ENCODE measurements at places on chromosomes 7 and 10.

DNA sequence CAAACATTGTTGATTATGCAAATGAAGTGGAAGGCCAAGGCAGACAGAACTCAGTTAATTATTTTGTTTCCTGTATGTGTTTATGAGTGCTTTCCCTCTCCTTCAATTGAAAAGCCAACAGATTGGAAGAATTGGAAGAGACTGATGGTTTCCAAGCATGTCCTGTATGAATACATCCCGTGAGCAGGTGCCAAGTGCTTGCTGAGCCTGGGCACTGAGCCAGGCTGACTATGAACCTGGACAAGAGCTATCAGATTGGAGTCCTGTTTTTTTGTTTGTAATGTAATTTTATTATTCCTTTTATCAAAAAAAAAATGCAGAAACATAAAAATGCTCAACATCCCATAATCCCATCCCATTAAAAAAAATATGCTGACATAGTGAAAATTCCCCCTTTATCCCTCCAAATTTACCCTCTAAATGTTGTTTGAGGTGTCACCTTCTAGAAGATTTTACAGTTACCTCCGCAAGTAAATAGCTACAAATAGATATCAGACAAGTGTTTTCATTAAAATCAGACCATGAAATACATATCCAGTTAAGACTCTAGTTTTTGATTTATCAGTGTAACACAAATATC is 449.5 kb downstream of the GRID1 start:
- DNase-seq: no peak

- no peak for DNase-seq
Observed at GRCh38 chr7:98206451-98207330, 4.5 kb upstream of the BHLHA15 start.

GRCh38 chr7:28835800-28836199 is 122.3 kb downstream of the TRIL start:
- DNase-seq: no peak

- peak; percentile 50 for DNase-seq
Observed at GRCh38 chr7:121873289-121874194, 581 bp downstream of the PTPRZ1 start.

DNA sequence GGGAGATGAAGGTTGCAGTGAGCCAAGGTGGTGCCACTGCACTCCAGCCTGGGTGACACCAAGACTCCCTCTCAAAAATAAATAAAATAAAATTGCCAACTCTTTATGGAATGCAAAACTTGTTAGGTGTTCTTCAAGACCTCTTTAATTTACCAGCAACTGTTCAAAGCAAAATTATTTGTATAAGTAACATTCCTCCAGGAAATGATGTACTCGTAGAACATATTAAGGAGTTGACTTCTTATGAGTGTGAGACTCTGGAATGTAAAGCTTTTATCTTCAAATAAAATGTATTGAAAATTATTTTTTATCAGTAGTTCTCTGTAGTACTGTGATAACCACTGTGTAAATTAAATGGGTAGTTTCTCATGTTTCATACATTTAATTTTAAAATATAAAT is 94.4 kb downstream of the CYP51A1 start:
- DNase-seq: no peak

DNA sequence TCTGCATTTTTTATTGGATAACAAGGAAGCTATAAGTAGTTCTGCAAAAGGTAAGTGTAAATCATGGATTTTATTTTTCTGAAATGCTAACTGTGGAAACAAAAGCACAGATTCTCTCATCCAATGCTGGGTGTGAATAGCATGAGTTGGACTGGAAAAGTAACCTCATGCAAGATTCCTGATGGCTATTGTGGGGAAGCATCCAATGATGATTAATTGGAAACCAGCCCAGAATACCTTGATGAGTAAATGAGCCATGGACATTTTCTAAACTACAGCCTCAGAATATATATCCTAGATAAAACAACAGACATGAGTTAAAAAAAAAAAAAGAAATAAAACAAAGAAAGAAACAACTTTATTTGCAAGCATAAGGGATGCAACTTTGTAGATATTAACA is 934.6 kb downstream of the CCSER2 start:
- no peak for DNase-seq

DNA sequence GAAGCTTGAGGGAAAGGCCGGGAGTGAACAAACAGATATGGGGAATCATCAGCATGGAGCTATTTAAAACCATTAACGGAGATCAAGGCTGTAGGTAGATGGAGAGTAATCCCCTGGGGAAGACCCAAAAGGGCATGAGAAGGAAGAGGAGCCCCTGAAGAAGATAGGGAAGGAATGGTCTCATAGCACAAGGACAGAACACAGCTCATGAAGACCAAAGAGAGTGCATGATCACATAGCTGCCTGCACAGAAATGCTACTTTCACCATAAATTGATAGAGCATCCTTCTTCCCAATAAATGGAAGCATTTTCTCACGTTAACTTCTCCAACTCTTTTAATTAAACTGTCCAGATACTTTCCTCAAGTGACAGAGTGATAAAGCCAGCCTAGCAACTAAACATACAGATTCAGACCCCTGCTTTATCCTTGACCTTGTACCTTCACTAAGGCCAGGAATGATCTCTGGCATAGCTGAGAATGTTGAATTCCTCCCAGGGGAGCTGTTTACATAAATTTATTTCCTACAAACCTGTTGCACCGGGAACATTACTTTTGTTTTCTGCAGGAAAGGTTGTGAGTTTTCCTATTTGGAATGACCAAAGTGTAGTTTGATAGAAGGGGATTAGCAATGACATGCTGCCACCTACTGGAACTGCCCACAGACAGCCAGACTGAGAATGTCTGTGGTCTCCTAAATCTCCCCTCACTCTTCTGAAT is 110.8 kb upstream of the LRGUK start:
- no peak for DNase-seq

DNA sequence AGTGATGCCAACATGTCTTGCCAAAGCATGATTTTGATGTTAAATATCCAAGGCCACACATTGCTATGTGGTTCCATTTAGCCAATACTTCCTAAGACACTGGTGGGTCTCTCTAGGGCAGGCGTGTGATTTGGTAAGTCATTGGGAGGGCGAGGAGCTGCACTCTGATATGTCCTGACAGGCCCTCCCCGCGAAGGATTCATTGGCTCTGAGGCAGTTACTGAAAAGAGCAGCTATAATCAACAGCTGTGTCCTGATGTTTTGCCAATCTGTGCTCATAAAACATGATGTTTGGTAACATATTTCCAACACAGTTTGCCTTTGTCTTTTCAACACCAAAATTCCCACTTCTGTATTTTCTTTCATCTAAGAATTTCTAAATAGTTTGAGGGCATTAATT is 646.7 kb downstream of the PARD3 start:
- DNase-seq: no peak

DNA sequence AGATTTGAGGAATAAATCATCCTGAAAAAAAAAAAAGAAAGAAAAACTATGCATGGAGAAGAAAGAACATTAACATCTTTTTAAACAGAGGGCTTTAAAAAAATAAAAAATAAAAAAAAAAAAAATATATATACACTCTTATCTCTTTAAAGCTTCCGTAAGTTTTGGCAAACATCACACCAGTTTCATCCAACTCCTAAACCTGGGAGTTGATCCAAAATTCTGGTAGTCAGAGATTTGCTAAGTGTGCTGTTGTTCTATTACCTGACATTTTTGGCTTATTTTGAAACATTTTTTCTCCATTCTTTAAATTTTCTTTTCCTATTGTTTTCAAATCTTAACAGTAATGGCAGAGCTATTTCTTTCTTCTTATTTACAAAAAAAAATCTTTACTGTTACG is 273.1 kb downstream of the AGMO start:
- no peak for DNase-seq

GRCh38 chr7:129843365-129843898 is 109.3 kb downstream of the UBE2H start:
- no peak for DNase-seq

DNA sequence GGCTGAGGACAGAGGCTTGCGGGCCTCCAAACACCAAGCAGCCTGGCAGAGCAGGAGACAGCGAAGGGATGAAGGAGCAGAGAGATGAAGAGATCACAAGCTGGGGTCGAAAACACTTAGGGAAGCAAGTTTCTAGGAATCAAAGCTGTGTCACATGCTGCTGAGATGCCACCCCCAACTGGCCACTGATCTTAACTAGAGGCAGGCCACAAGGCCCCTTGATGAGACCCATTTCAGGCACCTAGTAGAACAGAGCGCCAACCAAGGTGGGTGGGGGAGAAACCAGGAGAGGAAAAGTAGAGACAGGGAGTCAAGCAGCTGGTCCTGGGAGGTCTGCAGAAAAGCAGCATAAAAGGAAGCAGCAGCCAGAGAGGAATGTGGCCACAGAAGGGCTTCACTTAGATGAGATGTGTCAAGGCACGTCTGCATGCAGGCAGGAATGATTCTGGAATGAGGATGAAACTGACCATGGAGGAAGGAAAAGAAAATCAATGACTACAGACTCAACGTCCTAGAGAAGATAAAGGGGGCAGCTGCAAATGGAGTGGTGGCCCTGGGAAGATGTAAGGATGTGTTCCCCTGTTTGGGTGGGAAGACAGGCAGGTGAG is 85.0 kb upstream of the DDC start:
- no peak for DNase-seq

- no peak for DNase-seq
Observed at GRCh38 chr10:97080051-97080776, 105.5 kb downstream of the SLIT1 start.

DNA sequence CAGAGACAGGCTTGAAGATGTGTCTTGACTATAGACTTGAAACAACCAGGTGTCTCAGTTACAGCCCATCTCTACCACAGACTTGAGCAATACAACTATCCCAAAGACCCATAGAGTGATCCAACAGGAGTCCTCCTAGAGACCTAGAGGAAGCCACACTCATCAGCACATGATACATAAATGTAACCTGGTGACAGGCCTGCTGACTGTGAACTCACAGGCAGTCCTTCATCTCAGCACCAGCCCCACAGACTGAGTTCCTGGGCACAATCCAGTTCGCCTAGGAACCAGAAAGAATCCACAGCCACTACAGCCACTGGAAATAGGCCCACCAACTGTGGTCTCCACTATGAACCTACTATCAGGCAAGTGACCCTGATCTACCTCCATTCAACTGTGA is 121.3 kb downstream of the MACC1 start:
- no peak for DNase-seq

GRCh38 chr7:13104128-13104527 is 416.7 kb downstream of the ARL4A start:
- no peak for DNase-seq

- DNase-seq: no peak
Observed at GRCh38 chr10:77582710-77583115, 54.9 kb downstream of the KCNMA1 start.

Data from Right ventricle myocardium inferior (tissue), 1 donor.